ENCODE measurements at places on chromosomes 6 and 20.
A peak's percentile ranks its signal among the peaks of the same experiment; 100 is the strongest.

DNA sequence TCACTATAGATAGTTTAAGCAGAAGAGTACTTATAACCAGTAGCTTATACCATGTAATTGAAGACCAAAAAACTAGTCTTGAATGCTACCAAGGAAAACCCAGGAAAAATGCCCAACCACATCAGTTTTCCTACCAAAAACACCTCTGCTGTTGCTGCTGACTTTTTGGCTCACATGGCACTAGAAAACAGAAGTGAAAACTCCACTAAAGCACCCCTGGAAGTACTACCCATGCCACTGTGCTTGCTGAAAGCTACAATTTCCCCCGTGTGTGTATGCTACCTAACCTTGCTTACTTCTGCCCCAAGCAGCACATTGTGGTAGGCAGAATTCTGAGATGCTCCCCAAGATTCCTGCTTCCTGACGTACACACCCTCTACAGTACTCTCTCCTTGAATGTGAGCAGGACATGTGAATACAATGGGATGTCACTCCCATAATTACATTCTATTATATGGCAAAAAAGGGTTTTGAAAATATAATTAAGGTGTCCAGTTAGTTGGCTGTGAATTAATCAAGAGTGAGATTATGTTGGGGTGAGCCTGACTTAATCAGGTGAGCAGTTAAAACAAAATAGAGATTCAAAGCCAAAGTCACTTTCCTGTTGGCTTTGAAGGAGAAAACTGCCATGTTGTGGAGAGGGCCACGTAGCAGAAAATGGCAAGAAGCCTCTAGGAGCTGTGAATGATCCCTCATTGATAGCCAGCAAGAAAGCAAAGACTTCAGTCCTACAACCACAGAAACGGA lies 209.8 kb upstream of the MARCKS start:
- DNase-seq, result no peak

GRCh38 chr6:138205437-138206094 lies 12.7 kb downstream of the PBOV1 start:
- no peak for DNase-seq

- no peak for DNase-seq
Measured at GRCh38 chr6:53746442-53747103, 48.2 kb upstream of the LRRC1 start.

DNA sequence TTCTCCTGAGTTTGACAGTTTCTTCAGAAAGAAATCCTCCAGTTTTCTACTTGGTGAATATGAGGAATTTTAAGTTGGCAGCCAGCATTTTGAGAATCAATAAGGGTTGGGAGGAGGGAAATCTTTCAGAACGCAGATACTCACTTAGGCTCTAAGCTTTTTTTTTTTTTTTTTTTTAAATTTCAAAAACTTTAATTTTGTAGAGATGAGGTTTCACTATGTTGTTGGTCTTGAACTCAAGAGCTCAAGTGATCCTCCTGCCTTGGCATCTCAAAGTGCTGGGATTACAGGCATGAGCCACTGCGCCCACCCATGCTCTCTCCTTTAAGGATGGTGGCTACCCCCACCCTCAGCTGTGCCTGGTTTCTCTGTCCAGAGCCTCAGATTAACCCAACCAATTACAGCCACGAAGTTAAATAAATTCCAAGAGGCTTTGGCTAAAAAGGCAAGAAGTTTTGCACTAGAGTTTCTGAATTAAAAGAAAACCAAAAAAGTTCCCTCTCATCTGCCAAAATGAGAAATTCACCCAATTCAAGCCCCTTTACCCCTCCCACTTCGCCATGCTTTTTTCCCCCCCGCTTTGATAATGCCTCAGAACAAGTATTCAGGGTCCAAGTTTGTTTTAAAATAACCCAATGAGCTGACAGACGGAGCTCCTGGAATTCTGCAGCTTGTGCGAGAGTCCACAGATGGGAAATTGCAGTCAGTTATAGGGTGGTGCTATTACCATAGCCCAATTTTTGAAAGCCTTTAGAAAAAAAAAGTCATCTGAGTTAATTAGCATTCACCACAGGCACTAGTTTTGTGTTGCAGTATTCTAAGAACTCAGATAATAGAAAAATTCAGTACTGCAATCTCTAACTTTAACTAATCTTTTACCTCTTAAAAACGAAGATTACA lies 94.3 kb upstream of the BEND3 start:
- no peak for DNase-seq

DNA sequence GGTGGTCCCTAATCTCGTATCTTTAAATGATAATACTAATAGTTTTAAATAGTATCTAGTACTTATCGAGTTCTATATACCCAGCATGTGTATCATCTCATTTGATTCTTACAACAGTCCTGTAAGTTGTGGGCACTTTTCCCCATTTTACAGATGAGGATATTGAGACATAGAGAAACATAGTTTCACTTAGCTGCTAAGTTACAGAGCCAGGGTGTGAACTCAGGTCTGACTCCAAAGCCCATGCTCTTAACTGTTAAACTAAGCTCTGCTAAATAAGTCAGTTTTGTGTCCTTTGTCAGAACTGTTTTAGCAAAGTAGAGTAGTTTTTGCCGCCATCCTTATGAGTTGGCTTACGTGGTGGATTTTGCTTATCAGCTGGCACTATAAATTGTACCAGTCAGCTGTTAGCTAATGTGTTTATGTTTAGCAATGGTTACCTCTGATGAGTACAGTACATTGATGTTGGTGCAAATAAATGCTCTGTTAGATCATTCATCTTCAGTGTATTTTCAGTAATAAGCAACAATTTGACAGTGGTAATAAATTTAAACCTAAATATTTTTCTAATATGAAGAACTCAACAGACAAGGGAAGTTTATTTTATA lies 12.1 kb downstream of the OGFRL1 start:
- DNase-seq, result no peak

DNA sequence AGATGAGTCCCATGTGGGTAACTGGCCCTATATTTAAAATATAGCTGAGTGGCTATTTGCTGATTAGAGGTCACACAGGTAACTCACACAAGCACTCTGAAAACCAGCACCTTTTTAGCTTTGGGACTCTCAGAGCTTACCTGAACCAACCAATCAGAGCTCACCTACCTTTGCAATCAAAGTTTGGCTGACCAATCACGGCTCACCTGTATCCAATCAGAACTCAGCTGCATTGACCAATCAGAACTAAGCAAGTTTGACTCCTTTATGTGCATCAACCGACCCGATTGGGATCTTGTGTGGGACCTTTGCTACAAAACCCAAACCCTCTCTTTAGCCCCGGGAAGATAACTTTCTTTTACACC lies 106.8 kb upstream of the NXT1 start:
- peak; percentile 20 for DNase-seq

DNA sequence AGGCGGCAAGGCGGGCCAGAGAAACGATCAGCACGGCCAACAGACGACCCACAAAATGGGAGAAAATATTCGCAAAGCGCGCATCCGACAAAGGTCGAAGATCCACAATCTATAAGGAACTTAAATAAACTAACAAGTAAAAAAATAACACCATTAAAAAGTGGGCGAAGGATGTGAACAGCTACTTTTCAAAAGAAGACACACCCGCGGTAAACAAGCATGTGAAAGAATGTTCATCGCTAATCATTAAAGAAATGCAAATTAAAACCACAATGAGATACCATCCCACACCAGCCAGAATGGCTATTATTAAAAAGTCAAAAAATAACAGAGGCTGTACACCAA lies 117.8 kb upstream of the SIRPA start:
- DNase-seq, result no peak

DNA sequence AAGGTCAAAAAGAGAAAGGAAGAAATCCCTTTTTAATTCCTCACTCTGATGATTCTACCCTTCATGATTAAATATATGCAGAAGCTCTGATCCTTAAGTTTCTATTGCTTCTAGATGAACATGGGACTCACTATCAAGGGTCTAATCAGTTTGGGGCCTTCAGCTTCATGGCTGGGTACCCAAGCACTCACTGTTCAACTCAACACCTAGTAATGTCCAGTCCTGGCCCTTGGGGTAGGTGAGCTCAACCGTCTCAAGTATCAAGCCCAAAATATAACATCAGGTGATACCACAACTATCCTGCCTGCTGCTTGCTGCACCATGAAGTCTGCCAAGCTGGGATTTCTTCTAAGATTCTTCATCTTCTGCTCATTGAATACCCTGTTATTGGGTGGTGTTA lies at the start of gene SPINT4:
TSS of gene SPINT4 (plus strand) at position 301 of the 400 bp plus-strand sequence. CDS start at position 322, 21 bp downstream.
- no peak for DNase-seq

DNA sequence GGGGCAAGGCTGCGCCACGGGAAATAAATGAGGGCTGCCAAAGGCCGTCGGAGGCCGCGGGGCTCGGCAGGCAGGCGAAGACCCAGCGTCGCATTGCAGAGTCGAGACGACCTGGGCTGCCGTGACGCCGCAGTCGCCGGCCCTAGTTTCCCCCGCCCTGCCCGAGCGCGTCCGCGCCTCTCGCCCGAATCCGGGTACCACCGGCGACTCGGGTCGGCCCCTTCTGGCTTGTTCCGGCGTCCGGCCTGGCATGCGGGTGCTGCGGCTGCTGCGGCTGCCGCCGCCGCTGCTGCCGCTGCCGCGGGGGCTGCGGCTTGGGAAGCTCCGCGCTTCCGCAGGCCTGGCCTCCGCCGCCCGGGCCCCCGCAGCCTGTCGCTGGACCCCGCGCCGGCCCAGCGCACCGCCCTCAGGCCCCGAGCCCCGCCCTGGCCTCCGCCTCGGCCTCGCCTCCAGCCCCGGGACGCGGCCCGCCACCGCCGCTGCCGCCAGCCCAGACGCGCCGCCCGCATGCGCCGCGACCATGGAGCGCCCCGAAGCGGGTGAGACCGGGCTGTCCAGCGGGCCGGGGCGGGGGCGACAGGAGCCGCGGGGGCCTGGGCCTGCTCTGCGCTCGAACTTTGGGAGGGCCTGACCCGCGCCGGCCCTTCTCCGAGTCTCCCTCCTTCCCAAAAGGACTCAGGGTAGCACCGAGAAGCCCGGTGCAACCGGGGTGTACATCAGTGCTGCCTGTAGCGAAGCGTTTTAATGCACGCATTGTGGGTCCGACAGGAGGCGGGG lies at the start of gene AKAP7:
TSS of gene AKAP7 (plus strand) at position 224 of the 777 bp plus-strand sequence. CDS start at position 521, 297 bp downstream.
- peak; percentile 72 for DNase-seq

- peak; percentile 18 for DNase-seq
Measured at GRCh38 chr6:52253494-52253893, 9.2 kb upstream of the IL17F start.

- no peak for DNase-seq
Measured at GRCh38 chr6:3363296-3364025, 93.4 kb downstream of the SLC22A23 start.

GRCh38 chr6:163339466-163339865 lies 75.1 kb upstream of the QKI start:
- DNase-seq, result no peak

- no peak for DNase-seq
Measured at GRCh38 chr6:36774331-36774730, 64.9 kb downstream of the CPNE5 start.

- DNase-seq, result peak; percentile 69
Measured at GRCh38 chr20:14334306-14334930, 3.0 kb downstream of the FLRT3 start.

GRCh38 chr6:46407246-46407645 lies 84.0 kb downstream of the RCAN2 start:
- no peak for DNase-seq

GRCh38 chr20:50582591-50583234 lies 72.5 kb downstream of the PTPN1 start:
- no peak for DNase-seq

GRCh38 chr20:14142171-14142570 lies 146.9 kb downstream of the MACROD2 start:
- peak; percentile 21 for DNase-seq

- DNase-seq, result peak; percentile 68
Measured at GRCh38 chr6:87714093-87714842, 12.2 kb upstream of the AKIRIN2 start.

DNA sequence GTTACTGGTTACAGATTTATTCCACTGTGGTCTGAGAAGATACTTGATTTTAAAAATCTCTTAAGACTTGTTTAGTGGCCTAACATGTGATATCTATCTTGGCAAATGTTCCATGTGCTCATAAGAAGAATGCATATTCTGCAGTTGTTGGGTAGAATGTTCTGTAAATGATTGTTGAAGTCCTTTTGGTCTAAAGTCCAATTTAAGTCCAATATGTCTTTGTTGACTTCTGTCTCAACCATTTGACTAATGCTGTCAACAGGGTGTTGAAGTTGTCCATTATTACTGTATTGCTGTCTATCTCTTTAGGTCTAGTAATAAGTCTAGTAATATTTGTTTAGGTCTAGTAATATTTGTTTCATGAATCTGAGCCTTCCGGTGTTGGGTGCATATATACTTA lies 387.8 kb upstream of the RUNX2 start:
- DNase-seq, result no peak

DNA sequence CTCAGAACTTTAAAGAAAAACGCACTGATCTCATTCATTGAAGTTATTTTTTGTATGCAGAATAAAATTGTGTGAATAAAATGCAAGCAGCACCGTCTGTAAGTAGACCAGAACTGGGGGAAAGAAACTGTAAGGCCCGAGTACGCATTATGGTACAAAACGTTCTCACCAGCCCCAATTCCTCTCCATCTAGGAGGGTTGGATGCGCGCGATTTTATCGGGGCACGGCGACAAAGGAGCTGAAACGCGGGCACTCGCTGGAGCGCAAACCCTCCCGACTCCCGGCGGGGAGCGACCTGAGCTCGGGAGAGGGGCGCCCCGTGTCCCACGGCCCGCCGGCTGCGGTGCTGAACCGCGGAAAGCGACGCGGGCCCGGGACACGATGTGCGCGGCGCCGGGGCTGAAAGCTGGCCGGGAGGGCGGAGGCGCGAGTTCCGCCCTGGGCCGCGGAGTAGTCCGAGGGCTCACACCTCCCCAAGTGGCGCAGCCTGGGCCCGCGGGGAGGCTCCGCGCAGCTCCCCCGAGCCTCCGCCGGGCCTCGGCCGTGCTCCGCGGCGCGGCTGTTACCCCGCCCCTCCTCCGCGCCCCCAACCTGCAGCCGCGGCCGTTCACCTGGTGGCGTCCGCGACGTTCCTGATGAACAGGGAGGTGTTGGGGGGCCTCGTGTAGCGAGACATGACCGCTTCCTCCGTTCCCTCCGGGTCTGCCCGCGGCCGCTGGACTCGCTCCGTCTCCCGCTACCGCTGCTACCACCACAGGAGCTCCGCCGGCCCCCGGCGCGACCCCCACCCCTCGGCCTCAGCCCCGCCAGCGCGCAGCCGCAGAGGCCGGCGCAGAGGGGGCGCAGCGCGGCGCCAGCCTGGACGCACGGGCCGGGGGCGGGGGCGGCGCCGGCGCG lies at the start of gene SRSF12:
TSS of gene SRSF12 (minus strand) at position 861 of the 898 bp plus-strand sequence. CDS start at position 677, 184 bp downstream.
- DNase-seq, result peak; percentile 20

DNA sequence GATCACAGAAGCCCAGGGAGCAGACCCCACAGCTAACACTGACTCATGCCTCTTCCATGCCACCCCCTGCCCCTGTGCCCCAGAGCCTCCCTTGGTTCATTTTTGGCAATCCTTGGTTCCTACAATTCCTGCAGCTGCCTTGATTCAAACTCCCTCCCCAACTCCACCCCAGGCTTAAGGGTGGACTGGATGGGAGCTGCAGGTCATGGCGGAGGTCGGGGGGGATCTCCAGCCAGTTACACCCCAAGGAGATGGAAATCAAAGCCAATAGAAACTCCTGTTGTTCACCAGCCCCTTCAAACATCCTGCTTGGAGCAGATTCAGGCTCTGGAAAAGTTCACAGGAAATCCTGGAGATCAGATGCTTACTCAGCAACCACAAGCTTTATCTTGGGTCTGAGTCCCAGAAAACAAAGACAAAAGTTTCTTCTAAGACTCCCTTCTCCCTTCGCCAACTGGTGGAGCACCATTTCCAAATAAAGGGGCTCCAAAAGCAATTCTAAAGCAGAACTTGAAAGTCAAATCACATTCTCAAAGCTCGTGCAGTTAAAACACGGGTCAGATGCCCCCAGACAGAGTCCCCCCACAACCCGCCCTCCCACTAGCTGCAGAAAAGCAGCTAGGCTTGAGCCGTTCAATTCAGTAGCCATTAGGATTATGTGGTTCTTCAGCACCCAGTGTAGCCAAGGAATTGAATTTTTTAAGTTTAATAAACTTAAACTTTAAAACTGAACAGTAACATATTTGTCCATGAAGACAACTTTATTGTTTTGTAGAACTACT lies 149.5 kb downstream of the ANKRD60 start:
- peak; percentile 25 for DNase-seq
